ENCODE measurements at places on chromosomes 12 and 14.
A peak's percentile ranks its signal among the peaks of the same experiment; 100 is the strongest.

DNA sequence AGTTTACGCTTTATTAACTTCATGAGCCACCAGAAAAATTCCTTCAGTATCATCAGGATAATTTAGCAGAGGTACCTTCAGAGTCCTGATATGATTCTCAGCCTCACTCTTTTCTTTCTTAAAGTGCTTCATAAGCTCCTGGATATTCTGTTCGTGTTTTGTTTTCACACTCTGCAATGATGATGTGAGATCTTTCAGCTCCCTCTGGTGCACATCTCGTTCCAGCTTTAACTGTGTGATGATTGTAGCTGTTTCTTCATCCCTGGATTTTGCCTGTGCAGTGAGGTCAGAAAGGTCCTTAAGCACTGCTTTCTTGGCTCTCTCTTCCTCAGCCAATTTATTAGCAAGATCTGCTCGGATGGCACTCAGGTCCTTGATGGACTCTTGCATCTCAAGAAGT, 156.7 kb downstream of the CEP128 start:
- no peak for DNase-seq

GRCh38 chr14:68979722-68980451, 785 bp upstream of the ACTN1 start:
- DNase-seq = peak; percentile 62

DNA sequence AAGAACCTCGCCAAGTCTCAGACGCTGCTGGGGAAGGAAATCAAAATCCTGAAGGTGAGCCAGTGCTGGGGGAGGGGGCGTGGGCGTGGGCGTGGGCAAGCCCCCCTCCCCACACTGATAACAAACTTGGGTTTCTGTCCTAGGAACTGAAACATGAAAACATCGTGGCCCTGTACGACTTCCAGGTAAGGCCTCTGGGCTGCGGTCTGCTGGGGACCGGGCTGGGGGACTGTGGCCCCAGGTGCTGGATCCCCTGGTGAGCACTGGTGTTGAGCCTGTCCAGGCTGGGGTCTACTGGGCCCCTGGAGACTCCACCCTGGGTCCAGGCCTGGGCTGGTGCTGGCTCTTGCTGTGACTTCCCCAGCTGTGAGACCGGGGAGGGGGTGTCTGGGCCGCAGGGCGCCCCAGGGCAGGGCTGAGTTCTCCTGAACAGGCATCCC, 1.2 kb downstream of the ULK1 start:
- no peak for DNase-seq

DNA sequence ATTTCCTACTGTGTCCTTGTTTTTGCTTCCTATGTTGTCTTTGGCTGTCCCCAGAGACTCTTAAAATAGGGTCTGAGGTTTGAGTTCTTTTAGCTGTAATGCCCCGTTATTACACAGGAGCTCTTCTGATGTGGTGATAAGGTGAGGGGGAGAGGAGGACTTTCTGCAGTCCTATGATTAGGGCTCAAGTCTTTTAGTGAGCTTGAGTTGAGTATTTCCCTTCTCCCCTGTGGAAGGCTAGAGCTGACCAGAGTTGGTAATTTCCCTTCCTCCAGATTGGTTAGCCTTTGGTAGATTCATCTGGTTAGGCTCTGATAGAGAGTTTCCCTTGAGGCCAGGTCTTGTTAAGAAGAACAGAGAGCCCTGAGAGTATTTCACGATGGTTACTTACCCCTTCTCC, 4.3 kb upstream of the HIF1A start:
- no peak for DNase-seq

- DNase-seq = no peak
Measured at GRCh38 chr12:84789184-84789583, 123.4 kb downstream of the SLC6A15 start.

- DNase-seq = no peak
Measured at GRCh38 chr14:64987438-64987767, 708 bp downstream of the FNTB start.

- DNase-seq = no peak
Measured at GRCh38 chr12:126248871-126249403, 1183.7 kb downstream of the AACS start.

- no peak for DNase-seq
Measured at GRCh38 chr14:64193821-64194220, 100.3 kb downstream of the ESR2 start.

- DNase-seq = no peak
Measured at GRCh38 chr12:96227365-96228106, 33.4 kb downstream of the ELK3 start.

DNA sequence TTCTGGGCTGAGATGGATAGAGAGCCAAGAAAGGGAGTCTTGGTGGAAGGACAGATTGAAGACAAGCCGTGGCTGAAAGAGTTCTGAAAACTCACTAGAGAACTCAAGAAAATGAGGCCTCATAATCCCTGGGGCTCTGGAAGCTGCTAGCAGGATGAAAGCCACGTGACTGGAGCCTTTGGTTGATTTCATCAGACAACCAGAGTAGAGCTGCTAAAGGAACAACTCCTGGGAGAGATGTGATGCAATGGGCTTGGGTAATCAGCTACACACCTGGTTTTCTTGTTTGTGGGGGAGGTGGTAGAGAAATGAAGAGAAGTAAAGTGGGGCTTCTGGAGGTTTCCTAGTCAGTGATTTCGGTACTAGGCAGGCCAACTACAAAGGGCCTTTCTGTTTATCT, 13.4 kb downstream of the CSRNP2 start:
- DNase-seq = no peak

- peak; percentile 62 for DNase-seq
Measured at GRCh38 chr12:92987362-92987761, 58.3 kb upstream of the EEA1 start.

GRCh38 chr12:121423682-121424623, 24.0 kb downstream of the RNF34 start:
- peak; percentile 91 for DNase-seq

- no peak for DNase-seq
Measured at GRCh38 chr12:119624966-119625365, 31.4 kb downstream of the TMEM233 start.

DNA sequence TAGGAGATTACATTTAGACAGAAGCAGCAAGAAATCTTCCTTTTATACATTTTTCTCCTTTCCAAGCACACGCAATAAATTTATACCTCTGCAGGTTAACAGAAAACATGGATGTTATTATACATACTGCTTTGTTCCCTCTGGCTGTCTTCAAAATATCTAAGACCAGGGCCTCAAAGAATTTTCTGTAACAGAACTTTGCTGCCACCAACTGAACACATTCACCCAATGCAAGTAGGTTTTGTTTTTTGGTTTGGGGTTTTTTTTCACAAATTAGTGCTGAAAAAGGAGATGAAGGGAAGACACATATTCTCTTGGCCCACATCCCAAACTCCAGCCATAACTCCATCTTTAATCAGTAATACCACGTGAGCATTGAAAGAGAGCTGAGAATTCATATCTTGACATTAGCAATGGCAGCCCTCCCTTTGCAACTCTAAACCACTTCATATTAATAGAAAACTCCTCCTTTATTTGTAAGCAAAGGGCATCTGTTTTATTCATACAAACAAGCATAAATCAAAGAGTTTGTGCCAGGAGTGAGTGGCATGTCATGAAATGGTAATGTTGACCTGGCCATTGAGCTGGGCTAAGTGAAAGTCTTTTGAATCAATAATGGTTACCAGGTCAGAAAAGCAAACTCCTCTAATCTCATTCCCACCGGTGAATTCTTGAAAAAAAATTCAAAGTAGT, 150.8 kb upstream of the FSCB start:
- DNase-seq = no peak

- DNase-seq = no peak
Measured at GRCh38 chr14:74586681-74587362, 25.2 kb downstream of the LTBP2 start.

DNA sequence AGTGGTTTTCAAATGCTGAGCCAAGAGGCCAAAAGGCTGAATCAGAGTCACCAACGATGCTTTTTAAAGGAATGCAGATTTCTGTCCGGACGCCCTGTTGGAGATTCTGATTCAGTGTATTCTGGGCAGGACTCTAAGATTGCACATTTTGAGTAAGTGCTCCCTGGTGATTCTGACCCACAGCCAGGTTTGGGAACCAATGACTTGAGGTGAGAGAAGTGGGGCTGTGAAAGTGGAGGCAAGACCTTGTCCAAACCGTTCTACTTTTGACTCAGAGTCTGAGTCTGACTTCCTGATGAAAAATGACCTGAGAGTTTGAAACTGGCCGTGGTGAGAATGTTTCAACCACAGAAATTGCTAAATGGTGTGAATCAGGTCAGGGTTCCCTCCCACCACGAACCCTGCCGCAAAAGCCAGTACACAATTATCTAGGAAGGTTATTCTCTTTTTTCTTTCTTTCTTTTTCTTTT, 90.2 kb downstream of the NTN4 start:
- DNase-seq = no peak

DNA sequence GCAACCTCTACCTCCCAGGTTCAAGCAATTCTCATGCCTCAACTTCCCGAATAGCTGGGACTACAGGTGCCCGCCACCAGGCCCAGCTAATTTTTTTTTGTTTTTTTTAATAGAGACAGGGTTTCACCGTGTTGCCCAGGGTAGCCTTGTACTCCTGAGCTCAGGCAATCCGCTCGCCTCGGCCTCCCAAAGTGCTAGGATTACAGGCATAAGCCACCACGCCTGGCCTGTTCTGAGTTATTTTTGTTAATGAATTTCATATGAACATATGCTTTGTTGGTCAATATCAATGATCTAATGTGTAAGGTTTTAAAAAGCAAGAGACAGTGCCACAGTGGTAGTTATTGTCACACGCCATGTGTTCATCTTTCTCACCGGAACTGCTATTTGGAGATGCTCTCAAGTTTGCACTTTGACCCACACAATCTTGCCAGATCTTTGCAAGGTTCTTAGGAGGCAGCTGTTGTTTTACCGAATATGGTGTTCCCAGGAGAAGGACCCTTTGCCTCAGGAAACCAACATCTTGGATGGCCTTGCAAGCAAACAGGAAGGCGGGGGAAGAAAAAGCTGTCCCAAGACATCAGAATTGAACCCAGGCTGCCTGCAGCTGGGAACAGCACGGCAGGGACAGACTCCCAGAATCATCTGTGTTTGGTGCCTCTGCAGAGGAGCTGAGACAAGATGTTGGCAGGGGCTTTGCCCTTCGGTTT, 30.0 kb downstream of the GALNT16 start:
- no peak for DNase-seq

DNA sequence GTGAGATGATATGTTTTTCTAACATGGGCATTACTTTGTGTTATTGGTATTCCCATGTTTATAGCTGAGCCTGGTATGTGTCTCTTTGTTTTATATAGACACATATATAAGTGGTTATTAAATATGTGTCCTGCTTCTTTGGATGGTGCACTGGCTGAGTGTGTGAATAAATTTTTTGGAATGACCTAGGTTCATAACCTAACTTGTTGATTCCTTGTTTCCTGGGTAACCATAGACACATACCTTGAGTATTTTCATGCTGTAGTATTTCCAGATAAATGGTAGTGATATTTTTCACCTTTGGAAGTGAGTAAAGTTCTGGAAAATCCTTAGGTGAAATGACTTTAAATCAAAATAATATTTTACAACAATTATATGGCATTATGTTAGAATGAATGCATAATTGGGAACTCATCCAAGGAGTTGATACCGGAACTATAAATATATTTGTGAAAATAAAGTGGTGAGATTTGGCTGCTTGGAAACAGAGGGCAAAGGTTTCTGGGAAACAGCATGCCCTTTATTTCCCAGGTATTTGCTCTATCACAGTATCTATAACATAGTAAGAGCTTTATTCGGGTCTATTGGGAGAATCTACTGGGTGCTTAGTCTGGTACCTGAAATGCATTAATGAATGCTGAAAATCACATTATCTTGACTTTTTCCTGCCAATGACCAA, 64.3 kb upstream of the REP15 start:
- no peak for DNase-seq

- DNase-seq = peak; percentile 24
Measured at GRCh38 chr12:9673404-9674225, 4.1 kb downstream of the CLEC2D start.

GRCh38 chr14:75494896-75495295, 27.4 kb upstream of the BATF start:
- no peak for DNase-seq

- no peak for DNase-seq
Measured at GRCh38 chr12:30450226-30450625, 245.4 kb downstream of the IPO8 start.

GRCh38 chr14:80923368-80923767, 18.2 kb downstream of the CEP128 start:
- no peak for DNase-seq

DNA sequence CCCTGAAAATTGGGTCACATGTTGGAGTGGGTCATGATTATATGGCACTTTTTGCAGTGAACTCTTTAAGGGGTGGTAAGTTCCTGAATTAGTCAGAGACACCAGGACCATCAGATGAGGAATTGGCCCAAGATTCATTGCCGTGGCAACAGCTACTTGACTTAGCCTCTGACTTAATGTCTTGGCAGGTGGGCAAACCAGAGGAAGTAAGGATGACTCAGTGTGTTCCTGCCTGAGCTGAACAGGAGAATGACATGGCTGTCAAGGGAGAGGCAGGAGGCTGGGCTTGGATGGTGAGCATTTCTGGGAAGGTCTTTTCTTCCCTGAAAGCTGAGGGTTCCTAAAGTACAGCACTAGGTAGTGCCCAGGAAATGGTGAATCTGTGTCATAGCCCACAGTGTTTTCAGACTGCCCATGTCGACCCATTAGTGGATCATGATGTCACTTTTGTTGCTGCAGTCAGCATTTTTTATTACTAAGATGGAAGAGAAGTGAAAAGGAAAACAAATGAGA, 170.1 kb upstream of the PWP1 start:
- peak; percentile 84 for DNase-seq

GRCh38 chr14:75084513-75084912, 15.1 kb downstream of the ZC2HC1C start:
- no peak for DNase-seq

- no peak for DNase-seq
Measured at GRCh38 chr12:24244231-24244630, 294.8 kb upstream of the SOX5 start.

DNA sequence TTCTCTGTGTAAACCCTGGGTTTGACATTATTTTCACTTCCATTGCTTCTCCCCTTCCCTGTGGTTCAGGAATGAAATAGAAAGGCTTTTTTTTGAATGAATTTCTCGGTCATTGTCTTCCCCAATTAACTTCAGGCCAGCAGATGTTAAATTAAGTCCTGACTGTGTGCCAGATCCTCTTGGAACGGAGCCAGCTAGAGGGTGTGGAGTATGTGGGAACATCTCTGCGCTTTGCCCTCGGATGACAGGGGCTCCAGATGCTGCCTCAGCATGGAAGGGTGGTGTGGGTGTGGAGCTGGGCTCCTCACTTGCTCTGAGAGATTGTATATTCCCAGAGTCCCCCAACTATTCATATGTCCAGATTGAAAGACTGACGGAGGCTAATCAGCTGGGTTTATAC, 13.1 kb downstream of the KRT85 start:
- DNase-seq = no peak

GRCh38 chr14:61420326-61420725, 98.9 kb downstream of the PRKCH start:
- DNase-seq = no peak

GRCh38 chr14:23478109-23478759, 8.7 kb downstream of the NGDN start:
- DNase-seq = peak; percentile 79

- DNase-seq = no peak
Measured at GRCh38 chr12:2967651-2968050, 8.5 kb downstream of the TEAD4 start.

GRCh38 chr12:65906006-65906405, 81.7 kb downstream of the HMGA2 start:
- no peak for DNase-seq

All from suppressor macrophage (primary cell).